ENCODE measurements at places on chromosomes 11 and 22.

- DNase-seq: no peak
Observed at GRCh38 chr11:85525686-85526085, 101.5 kb downstream of the DLG2 start.

GRCh38 chr11:78040691-78041379 is 17.8 kb upstream of the KCTD14 start:
- DNase-seq: peak; percentile 54

DNA sequence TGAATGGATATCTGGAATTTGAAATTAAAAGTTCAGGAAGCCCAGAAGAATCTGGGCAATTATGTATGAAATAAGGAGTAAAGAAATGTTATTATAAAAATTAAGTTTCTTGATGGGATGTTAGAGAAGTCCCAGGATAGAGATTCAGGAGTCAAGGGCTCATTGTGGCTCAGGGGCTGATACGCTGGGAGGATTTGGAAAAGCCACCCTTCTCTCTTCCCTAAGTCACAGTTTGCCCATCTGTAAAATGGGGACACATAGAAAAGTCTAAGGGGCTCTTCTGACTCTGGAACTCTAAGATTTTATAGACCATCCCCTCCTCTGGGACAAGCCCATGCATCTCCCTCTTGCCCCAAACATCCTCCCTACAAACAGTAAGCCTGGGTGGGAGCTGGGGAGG is 118.1 kb downstream of the TIMP3 start:
- DNase-seq: no peak

GRCh38 chr22:20566420-20567260 is 59.2 kb downstream of the MED15 start:
- no peak for DNase-seq

Measured in H7 (cell line).